ENCODE measurements at places on chromosomes 4 and X.

DNA sequence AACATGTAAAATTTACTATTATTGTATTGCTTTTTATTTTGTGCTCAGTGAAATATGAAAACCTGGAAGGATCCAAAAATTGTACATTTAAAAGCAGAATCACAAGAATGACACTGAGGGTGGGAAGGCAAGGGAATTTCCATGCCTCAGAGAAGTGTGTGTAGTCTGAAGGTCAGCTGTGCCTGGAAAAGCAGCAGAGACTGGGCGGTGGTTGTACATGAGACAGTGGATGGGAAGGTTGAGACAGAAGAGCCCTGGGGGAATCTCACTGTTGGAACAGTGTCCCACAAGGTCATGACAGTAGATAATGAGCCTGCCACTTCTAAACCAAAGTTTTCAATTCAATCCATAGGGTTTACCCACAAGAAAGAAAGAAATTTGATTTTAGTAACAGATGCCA lies 17.1 kb upstream of the ANTXR2 start:
- DNase-seq, result no peak

DNA sequence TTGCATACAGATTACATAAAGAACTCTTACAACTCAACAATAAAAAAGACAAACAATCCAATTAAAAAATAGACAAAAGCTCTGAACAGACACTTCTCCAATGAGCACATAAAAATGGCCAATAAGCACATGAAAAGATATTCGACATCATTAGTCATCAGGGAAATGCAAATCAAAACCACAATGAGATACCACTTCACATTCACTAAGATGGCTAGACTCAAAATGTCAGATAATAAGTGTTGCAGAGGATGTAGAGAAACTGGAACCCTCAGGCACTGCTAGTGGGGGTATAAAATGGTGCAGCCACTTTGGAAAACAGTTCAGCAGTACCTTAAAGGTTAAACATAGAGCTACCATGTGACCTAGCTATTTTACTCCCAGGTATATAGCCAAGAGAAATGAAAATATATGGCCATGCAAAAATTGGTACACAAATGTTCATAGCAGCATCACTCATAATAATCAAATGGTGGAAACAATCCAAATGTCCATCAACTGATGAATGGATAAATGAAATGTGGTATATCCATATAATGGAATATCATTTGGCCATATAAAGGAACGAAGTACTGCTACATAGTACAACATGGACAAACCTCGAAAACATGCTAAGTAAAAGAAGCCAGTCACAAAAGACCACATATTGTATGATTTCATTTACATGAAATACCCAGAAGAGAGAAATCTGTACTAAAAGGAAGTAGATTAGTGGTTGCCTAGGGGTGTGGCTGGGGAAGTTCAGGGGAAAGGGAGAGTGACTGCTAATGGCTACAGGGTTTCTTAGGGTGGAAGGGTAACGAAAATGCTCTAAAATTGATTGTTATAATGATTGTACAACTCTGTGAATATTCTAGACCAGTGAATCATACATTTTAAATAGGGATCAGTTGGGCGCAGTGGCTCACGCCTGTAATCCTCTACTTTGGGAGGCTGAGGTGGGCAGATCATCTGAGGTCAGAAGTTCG lies 29.4 kb downstream of the SASH3 start:
- peak; percentile 0 for DNase-seq

DNA sequence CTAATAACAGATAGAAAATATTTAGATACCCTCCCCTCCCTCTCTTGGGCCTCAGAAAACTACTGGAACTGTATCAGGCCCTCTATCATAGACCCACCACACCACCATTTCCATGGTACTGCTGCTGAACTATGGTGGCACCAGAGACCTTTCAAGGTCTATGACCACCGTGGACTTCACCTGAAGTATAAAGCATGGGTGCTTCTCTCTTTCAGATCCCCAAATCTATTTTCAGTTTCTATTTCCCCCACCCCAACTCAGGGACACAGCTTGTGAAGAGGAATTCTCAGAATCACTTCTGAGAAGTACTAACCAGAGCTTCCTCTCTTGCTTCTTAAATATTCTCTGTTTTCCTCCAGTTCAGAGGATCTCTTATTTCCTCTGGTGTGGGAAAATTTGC lies 840.8 kb upstream of the HTR2C start:
- no peak for DNase-seq

DNA sequence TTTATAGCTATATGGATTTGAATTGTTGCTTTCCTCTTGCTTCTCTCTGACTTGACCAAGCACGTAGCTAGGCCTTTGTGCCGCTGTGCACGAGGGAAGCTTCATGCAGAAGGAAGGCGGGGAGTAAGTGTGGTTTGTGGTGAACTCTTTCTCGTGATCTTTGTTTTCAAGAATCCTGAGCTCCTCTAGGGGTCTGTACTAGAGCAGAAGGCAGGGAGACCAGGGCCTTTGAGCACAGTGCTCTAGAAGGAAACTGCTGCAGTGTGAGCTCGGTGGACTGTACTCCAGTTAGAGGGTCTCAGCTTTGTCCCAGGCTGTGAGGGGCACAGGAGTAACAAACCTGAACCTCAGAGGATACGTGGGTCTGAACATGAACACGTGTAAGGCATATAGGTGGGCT lies 49.0 kb downstream of the AGA start:
- DNase-seq, result no peak

GRCh38 chr4:147944249-147944648 lies 212.4 kb downstream of the ARHGAP10 start:
- DNase-seq, result no peak

DNA sequence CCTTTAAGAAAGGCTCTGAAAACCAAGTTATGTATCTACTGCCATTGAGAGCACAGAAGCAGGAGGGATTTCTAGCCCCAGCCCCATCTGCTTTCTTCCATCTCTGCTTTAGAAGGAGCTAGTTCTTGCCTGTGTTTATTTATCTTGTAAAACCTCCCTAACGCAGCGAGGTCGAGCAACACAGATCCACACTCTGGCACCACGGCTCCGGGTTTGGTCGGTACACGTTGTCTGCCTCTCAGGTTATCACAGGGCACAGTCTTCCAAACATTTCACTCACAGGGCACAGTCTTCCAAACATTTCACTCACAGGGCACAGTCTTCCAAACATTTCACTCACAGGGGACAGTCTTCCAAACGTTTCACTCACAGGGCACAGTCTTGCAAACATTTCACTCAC lies 69.7 kb upstream of the TLR3 start:
- no peak for DNase-seq

DNA sequence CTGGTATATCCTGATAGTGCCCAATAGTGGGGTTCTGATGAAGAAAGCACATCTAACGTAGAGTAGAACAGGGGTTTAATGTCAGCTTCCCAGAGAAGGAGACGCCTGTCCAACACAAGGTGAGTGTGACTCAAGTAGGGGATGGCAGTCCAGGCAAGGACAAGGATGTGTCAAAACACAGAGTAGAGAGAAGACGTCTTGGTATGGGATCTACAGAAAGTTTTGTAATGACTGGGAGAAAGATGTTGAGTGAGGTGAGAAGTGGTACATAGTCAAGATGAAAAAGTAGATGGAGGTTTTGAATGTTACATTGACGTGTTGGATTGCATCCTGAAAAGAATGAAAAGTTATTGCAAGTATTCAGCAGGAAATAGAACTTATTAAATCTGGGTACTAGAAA lies 124.4 kb downstream of the TMA16 start:
- no peak for DNase-seq

GRCh38 chr4:123398853-123399626 lies 2.4 kb downstream of the SPRY1 start:
- peak; percentile 63 for DNase-seq

DNA sequence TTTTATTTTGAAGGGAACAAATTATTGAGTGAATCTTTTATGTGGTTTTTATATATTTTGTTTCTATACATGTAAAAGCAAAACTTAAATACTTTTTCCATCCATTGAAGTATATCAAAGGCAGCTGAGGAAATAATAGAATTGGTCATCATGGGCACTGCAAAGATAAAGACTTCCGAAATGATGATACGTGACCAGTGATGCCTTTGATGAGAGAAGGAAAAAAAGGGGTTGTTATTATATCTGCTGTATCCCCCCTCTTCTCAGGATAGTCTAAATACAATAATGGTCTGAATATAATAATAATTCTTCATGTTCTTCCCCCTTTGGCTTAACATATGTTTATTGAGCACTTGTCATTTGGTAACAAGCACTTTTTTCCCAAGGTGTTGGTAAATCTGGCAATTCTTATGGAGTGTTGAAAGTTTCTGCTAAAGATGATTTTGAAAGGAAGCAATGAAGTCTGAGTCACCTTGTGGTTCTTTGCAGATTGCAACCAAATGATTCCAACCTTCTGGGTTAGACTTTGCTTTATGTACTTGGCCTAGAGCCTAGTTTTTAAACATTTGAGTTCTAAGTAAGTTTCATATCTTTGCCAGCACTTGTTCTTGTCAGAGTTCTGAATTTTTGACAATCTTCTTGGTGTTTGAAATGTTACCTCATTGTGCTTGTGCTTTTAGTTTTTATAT lies 60.8 kb downstream of the USP9X start:
- DNase-seq, result peak; percentile 88

DNA sequence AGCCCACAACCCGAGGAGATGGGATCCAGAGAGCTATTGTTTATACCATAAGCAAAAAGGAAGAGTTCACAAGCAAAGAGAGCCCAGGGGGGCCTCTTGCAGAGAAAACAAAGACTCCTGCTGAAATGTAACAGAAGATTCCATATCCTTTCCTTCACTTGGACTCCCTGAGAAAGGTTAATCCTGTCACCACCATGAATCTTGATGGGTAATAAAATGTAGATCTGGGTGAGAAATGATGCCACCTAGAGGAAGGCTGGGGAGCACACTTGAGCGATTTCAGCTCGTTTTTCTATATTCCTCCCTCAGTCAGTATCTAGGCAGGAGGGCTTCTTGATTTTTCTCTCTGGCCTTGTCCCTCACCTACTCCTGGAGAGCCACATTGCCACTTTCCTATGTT lies 10.2 kb upstream of the KCNE5 start:
- DNase-seq, result peak; percentile 4

- no peak for DNase-seq
These were observed 1.4 kb downstream of the TMA16 start for GRCh38 chr4:163495900-163496299.

DNA sequence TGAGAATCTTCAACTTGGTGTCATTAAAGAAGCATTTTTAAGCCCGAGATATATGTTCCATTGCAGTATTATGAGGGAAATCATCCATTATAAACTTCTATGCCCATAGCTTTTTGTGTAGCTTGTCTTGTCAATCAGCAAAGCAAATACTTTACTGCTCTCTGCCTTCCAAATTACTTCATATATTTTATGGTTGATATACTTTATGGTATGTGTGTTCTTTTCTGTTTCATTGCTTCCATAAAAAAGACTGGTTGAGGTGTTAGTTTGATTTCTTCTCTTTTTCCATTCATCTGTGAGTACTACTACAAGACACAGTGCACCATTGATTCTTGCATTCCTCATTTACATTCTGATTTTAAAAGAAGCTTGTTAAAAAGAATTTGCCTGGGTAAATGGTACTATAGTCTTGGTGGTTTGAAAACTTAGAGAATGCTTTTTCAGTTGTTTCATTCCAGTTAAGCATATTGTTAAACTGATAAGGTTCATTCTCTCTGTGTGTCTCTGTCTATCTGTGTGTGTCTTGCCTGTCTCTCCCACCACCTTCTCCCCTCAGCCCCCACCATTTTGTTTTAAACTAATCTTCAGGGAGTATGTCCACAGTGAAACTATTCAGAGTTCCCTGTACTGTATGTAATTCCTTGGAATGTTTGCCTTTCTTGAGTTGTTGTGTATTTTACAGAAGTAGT lies 27.1 kb downstream of the STAG2 start:
- no peak for DNase-seq

DNA sequence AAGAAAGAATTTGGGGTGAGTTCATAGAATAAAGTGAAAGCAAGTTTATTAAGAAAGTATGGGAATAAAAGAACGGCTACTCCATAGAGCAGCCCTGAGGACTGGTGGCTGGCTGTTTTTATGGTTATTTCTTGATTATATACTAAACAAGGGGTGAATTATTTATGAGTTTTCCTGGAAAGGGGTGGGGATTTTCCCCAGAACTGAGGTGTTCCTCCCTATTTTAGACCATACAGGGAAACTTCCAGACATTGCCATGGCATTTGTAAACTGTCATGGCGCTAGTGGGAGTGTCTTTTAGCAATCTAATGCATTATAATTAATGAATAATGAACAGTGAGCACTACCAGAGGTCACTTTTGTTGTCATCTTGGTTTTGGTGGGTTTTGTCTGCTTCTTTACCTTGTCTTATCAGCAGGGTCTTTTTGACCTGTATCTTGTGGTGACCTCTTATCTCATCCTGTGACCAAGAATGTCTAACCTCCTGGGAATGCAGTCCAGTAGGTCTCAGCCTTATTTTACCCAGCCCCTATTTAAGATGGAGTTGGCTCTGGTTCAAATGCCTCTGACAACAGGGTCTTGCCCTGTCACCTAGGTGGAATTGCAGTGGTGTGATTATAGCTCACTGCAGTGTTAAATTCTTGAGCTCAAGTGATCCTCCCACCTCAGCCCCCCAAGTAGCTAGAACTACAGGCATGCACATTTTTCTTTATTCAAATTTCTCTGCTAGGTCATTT lies 27.1 kb downstream of the RAPGEF2 start:
- DNase-seq, result no peak

DNA sequence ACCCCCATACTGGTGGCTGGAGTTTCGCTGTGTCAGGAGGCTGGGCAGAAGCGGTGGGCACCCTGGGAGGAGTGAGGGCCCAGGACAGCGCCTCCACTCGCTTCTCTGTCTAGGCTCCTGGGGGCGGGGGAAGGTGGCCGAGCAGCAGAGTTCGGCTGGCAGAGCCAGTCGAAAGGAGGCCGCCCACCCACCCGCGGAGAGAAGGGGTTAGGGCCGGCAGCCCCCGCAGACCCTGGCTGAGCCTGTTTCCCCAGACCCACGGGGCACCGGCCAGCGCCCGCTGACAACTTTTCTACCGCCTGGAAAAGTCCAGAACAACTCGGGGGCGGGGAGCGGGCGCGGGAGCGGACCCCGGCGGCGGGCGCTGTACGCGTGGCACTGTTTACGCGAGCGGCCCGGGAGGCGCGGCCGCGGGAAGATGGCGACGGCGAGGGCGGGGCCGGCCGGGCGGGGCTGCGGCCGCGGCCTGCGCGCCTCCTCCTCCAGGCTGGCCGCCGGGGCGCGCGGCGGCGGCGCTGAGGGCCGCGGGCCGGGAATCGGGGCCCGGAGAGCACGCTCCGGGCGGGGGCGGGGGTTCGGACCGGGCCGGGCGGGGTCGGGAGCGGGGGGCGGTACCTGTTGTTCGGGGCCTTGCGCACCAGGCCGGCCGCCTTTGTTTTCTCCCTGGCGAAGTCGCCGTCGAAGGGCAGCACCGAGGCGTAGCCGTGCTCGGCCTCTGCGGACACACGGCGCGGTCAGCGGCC lies 628 bp downstream of the MXD4 start:
- DNase-seq, result peak; percentile 53
